Right lung (tissue), 10 donors: ENCODE measurements at places on chromosomes 13 and 19. TPM values are rescaled to one million over a fixed set of nuclear protein-coding genes. Genes with fewer than 3 reads are reported as not detected.

DNA sequence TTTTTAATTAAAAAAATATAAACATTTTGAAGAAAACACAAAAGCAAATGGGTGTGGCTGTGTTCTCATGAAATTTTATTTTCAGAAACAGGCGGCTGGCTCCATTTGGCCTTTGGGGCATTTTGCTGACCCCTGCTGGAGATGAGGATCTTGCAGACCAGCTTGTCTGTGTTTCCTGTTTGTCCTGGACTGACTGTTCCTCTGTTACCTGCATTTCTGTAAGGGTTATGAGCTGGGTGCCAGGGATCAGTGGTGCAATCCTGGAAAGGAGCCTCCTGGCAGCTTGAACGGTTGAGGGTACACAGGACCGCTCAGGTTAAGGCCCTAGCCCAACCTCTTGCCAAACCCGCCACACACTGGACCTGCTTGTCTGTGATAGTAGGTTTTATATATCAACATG lies 49.9 kb downstream of the ZNF787 start:
- no peak for DNase-seq

DNA sequence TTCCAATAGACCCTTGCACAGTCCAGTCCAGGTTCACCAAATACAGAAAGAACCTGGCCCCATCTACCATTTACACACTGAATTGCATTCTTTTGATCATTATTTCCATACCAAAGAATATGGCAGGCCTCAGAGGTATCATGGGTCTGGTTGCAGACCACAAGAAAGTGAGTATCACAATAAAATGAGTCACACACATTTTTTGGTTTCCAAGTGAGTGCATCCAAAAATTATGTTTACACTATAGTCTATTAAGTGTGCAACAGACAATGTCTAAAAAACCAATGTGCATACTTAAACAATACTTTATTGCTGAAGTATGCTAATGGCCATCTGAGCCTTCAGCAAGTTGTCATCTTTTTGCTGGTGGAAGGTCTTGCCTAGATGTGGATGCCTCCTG lies 105.3 kb downstream of the SPACA7 start:
- no peak for DNase-seq

DNA sequence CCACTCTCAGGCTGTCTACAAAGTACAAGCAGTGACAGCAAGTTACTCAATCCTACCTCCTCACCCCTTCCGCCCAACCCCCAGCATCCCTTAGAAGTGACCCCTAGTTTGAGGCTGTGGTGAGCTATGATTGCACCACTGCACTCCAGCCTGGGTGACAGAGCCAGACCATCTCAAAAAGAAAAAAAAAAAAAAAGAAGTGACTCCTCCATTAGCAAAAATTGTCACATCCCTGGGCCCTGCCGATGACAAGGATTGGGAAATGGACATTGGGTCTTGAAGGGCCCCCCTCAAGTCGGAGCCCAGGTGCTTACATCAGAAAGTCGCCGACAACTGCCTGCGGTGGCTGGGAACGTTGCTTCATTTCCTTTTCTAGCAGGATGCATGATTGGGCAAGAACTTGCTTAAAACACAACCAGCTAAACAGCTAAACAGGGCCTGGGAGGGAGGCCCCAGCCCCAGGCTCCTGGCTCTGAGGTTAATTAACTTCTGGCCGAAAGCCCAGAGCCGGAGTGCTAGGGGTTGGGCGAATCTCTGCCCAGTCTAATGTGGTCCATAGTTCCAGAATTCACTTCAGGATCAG lies 15.3 kb downstream of the RAB3D start:
- DNase-seq, result peak; percentile 90

Gene CGB7
- 0.41 TPM for polyA plus RNA-seq

Gene OR10H1
- 0.06 TPM for polyA plus RNA-seq
